ENCODE measurements at places on chromosomes 2 and 18. TPM values are rescaled to one million over a fixed set of nuclear protein-coding genes. Genes with fewer than 3 reads are reported as not detected.

Gene SEMA4C
- polyA plus RNA-seq, result 8.0 TPM

Gene DOK6
- polyA plus RNA-seq, result 0.31 TPM

Gene PIEZO2
- polyA plus RNA-seq, result 0.30 TPM

Gene PLGLB1
- 0.50 TPM for polyA plus RNA-seq

Gene UGT1A8
- polyA plus RNA-seq, result not detected

Gene LDAH
- 5.9 TPM for polyA plus RNA-seq

Gene RGPD5
- polyA plus RNA-seq, result 4.5 TPM

Gene PPP3R1
- polyA plus RNA-seq, result 14.9 TPM

Gene RBM44
- polyA plus RNA-seq, result not detected

Gene IL36B
- not detected for polyA plus RNA-seq

Gene LRRTM4
- 0.13 TPM for polyA plus RNA-seq

Gene GLI2
- polyA plus RNA-seq, result 0.60 TPM

Gene IL1F10
- polyA plus RNA-seq, result not detected

Gene C18orf63
- not detected for polyA plus RNA-seq

Gene C2orf72
- polyA plus RNA-seq, result 7.6 TPM

Gene CDK15
- 6.0 TPM for polyA plus RNA-seq

Gene CHRNG
- polyA plus RNA-seq, result not detected

Gene RNU2-63P
- polyA plus RNA-seq, result not detected

Gene FZD7
- 4.6 TPM for polyA plus RNA-seq

Gene GNAL
- 1.4 TPM for polyA plus RNA-seq

Gene SERPINB11
- not detected for polyA plus RNA-seq

Gene ELOA2
- not detected for polyA plus RNA-seq

Gene NPHP1
- 1.5 TPM for polyA plus RNA-seq

Gene POLR1A
- 2.6 TPM for polyA plus RNA-seq

Gene SCN3A
- polyA plus RNA-seq, result 0.28 TPM

Gene ARHGAP28
- 2.7 TPM for polyA plus RNA-seq

Gene PRKAG3
- polyA plus RNA-seq, result not detected

Gene CPO
- 0.33 TPM for polyA plus RNA-seq

Gene EPG5
- 3.3 TPM for polyA plus RNA-seq

Gene TUBB8B
- not detected for polyA plus RNA-seq

Gene IL36G
- polyA plus RNA-seq, result 1.1 TPM

Gene LRRC30
- not detected for polyA plus RNA-seq

Gene PPP1R1C
- polyA plus RNA-seq, result 3.7 TPM

Gene GPR45
- not detected for polyA plus RNA-seq

Gene PLCD4
- not detected for polyA plus RNA-seq

Gene ASTL
- polyA plus RNA-seq, result 0.08 TPM

Gene GNLY
- polyA plus RNA-seq, result 1.7 TPM

Gene CROCC2
- 0.03 TPM for polyA plus RNA-seq

Gene ARMC9
- polyA plus RNA-seq, result 4.5 TPM

Gene GREB1
- polyA plus RNA-seq, result 0.88 TPM

Gene DYSF
- polyA plus RNA-seq, result 4.3 TPM

Gene C2orf81
- 2.2 TPM for polyA plus RNA-seq

Gene NT5DC4
- not detected for polyA plus RNA-seq

Gene ATP6V1B1
- polyA plus RNA-seq, result not detected

Gene RALBP1
- polyA plus RNA-seq, result 40.6 TPM

Gene OXER1
- 0.46 TPM for polyA plus RNA-seq

Gene REG1B
- polyA plus RNA-seq, result 6.2 TPM

Gene ACVR1C
- 0.31 TPM for polyA plus RNA-seq

Gene B3GNT7
- 1.9 TPM for polyA plus RNA-seq

Gene UGT1A6
- polyA plus RNA-seq, result 12.8 TPM

Gene SERPINB4
- polyA plus RNA-seq, result 0.68 TPM

Measured in stomach (tissue), 19 donors.